ENCODE measurements at places on chromosomes 2 and 18. TPM values are rescaled to one million over a fixed set of nuclear protein-coding genes. Genes with fewer than 3 reads are reported as not detected.

GRCh38 chr2:133498662-133499585, 69.3 kb downstream of the NCKAP5 start:
- DNase-seq: no peak
- H3K27me3 ChIP-seq: no peaks in the 10 kb centered on the region
- no peaks in the 10 kb centered on the region for H3K36me3 ChIP-seq
- H3K4me1 ChIP-seq: no peaks in the 10 kb centered on the region

EGR4 gene
- not detected for total RNA-seq

EPB41L3 gene
- total RNA-seq: 26.8 TPM

NEU4 gene
- total RNA-seq: 0.51 TPM

- DNase-seq: peak; percentile 79
- H3K27me3 ChIP-seq: no peaks in the 10 kb centered on the region
- H3K36me3 ChIP-seq: no peaks in the 10 kb centered on the region
- peaks cover 27% of the 10 kb centered on the region for H3K4me1 ChIP-seq
These were observed 35.2 kb downstream of the FAM178B start for GRCh38 chr2:96951125-96951654.

INO80D gene
- 21.7 TPM for total RNA-seq

GRCh38 chr18:13621886-13622619, 104.3 kb downstream of the FAM210A start:
- H3K4me1 ChIP-seq: no peaks in the 10 kb centered on the region
- no peak overlapping the region for H3K4me3 ChIP-seq
- no peaks in the 10 kb centered on the region for H3K36me3 ChIP-seq
- H3K27me3 ChIP-seq: no peaks in the 10 kb centered on the region
- no peak overlapping the region for H3K27ac ChIP-seq

SERPINB5 gene
- total RNA-seq: not detected

NPAS2 gene
- total RNA-seq: 37.3 TPM

- no peaks in the 10 kb centered on the region for H3K27me3 ChIP-seq
- no peaks in the 10 kb centered on the region for H3K36me3 ChIP-seq
- no peak overlapping the region for H3K27ac ChIP-seq
These were observed 30.2 kb downstream of the CABLES1 start for GRCh38 chr18:23165271-23166068.

CRYGB gene
- total RNA-seq: not detected

DNA sequence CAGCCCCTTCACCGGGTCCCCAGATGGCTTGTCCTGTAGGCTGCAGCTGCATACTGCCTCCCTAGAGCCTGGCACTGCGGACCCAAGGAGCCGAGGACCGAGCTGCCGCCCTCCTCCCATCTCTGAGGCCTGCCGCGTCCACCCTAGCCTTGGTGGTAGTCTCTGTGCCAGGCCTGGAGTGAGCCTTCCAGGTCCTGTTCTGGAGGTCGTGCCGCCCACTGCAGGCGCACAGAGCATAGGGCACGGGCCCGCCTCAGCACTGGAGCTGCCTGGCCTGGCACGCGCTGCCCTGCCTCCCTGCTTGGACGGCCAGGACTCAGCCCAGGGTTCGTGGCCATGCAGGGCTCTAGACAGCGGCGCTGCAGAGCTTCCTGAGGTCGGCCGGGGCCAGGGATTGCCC, 239.5 kb downstream of the DCDC2C start:
- no peak for DNase-seq
- H3K36me3 ChIP-seq: no peaks in the 10 kb centered on the region
- no peaks in the 10 kb centered on the region for H3K4me1 ChIP-seq
- H3K27ac ChIP-seq: no peak overlapping the region
- H3K4me3 ChIP-seq: no peak overlapping the region
- H3K27me3 ChIP-seq: no peaks in the 10 kb centered on the region

DNA sequence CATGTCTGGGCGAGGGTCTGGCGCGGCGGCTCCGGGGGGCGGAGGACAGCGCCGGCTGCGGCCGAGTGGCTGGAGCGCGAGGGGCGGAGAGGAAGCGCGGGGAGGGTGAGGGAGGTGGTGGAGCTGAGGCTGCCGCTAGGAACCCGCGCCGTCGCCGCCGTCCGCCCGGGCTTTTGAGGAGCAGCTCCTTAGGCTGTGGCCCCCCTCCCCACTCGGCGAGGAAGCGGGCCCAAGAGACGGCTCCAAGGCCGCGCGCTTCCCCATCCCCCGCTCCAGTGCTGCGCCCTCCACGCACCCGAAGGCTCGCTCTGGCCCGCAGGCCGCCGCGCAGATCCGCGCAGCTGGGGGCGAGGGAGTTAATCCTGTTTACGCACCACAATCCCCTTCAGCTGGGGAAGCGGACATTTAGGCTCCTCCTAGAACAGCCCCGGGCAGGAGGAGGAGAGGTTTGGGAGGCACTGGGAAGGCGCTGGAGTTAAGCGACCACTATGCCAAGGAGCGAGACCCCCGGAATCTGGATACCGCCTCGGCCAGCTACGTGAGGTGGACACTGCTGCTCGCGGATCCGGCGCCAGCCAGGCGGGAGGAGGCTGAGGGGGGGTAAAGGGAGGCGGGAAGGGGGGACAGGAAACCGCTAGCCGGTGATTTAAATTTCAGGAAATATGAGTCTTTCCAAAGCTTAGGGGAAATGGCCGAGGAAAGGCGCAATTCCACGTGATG, at the start of gene CNRIP1:
Gene CNRIP1, minus strand, starts transcription at position 552 of the 720 bp plus-strand sequence. Its CDS starts 549 bp downstream, at position 3.
- peaks cover 4% of the 10 kb centered on the region for H3K36me3 ChIP-seq
- H3K27ac ChIP-seq: peak within 1 kb of the TSS; percentile 96
- H3K4me1 ChIP-seq: peaks cover 3% of the 10 kb centered on the region
- DNase-seq: peak; percentile 85
- peaks cover 5% of the 10 kb centered on the region for H3K27me3 ChIP-seq

- H3K36me3 ChIP-seq: no peaks in the 10 kb centered on the region
- no peak overlapping the region for H3K27ac ChIP-seq
- H3K27me3 ChIP-seq: no peaks in the 10 kb centered on the region
- H3K4me1 ChIP-seq: no peaks in the 10 kb centered on the region
- H3K4me3 ChIP-seq: no peak overlapping the region
These were observed 658.0 kb upstream of the CDH2 start for GRCh38 chr18:28834889-28835288.

ZSWIM2 gene
- not detected for total RNA-seq

DNA sequence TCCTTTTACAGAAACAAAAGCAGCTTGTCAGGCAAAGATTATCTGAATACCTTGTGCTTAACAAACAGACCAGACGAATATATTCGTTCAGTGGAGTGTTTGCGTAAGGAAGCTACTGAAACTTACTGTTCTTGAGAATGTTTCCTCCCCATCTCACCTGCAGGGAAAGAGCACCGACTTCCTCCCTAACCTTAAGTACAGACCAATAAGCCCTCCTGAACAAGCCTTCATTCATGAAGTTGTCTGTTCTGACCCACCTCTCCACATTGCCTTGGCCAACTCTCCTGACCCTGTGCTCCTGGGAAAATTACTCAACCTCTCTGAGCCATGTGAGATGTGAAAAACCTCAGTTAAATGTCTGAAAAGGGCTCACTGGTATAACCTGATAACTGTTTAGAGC, 35.2 kb downstream of the STK39 start:
- no peaks in the 10 kb centered on the region for H3K27me3 ChIP-seq
- H3K4me3 ChIP-seq: no peak overlapping the region
- H3K4me1 ChIP-seq: peaks cover 11% of the 10 kb centered on the region
- DNase-seq: no peak
- no peaks in the 10 kb centered on the region for H3K36me3 ChIP-seq

ARPC2 gene
- 170 TPM for total RNA-seq

DNA sequence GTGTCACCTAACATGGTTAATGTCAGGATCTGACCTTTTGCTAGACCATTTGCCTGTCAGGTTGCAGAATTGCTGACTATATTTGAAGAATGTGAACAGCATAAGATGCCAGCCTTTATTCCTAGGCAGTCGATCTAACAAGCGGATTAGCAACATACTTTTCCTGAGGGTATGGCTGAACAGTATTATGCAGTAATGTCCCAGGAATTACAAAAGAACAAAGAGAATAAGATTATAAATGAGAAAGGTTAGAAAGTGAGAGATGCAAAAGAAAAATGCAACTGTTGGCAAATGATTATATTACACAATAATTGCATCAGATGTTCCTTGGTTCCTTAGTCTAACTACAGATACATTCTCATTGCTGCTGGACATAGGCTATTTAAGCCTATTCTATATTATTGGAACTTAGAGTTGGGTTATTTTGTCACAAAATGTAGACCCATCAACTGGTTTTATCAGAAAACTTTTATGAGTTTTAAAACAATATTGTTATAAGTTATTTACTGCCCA, 647.1 kb upstream of the CRIM1 start:
- H3K36me3 ChIP-seq: no peaks in the 10 kb centered on the region
- no peaks in the 10 kb centered on the region for H3K4me1 ChIP-seq
- no peak overlapping the region for H3K27ac ChIP-seq
- H3K27me3 ChIP-seq: no peaks in the 10 kb centered on the region

GPC1 gene
- 173 TPM for total RNA-seq

DNA sequence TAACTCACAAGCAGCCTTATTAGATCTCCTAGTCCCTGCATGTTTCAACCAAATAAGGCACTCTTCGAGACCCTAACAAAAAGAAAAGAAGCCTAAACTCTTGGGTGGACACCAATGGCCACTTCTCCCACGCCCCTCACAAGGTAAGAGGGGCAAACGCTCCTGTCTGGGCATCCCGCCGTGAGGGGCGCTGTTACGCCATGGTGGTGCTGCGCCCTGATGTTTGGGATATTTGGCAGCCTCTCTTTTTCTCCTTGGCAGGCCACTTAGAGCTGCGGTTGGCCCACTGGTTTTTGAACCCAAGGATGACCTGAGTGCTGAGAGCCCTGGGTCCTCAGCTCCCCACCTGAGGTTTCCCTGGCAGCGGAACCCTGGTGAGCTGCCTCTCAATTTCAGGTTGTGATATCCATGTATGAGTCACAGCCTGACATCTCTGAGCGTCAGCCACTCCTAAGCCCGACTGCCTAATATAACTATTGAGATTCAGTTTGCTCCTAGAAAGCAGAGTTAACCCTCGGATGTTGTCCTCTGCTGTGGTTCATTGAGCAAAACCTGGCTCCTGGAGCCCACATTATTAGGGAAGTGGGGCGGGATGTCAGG, 103.3 kb downstream of the COL6A3 start:
- H3K27ac ChIP-seq: peak overlapping the region; percentile 92
- H3K4me3 ChIP-seq: no peak overlapping the region
- no peaks in the 10 kb centered on the region for H3K27me3 ChIP-seq
- peaks cover 27% of the 10 kb centered on the region for H3K4me1 ChIP-seq
- H3K36me3 ChIP-seq: no peaks in the 10 kb centered on the region

ANO7 gene
- 0.67 TPM for total RNA-seq

DNA sequence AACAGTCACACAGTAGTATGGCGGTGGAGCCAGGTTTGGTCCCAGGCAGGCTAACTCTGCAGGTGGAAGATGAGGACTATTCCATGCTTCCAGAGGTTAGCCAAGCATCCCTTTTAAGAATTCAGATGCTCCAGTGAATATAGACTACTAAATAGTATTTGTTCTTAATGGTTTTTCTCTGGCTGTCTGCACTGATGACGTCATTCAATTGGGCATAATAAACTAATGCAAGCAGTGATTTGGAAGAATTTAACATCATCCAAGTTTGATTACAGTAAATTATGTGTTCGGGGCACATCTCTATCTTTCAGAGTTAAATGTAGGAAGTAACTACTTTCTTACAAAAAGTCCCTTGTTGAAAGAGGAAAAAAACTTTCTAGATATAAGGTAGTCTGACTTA, 78.8 kb upstream of the RND3 start:
- H3K27me3 ChIP-seq: no peaks in the 10 kb centered on the region
- no peaks in the 10 kb centered on the region for H3K4me1 ChIP-seq
- no peak overlapping the region for H3K4me3 ChIP-seq
- H3K36me3 ChIP-seq: no peaks in the 10 kb centered on the region
- H3K27ac ChIP-seq: no peak overlapping the region
- no peak for DNase-seq

DNA sequence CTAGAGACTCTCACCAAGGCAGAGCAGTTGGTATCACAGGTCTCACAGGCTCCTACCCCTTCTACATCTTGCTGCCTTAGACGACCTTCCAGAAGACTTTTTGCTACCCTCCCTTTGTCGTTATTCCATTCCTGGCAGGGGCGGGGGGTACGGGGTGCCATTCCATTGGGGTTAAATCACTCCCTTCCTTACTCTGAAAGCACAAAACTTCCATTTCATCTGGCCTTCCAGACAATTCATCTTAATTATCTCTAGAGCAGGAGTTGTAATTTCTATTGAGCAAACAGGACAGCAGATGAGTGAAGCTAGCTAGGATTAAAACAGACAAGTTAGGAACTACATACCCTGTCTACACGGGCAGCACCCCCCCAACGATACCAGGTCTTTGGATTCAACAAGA, 276.2 kb upstream of the TANK start:
- no peaks in the 10 kb centered on the region for H3K36me3 ChIP-seq
- no peaks in the 10 kb centered on the region for H3K4me1 ChIP-seq

TRABD2A gene
- 0.87 TPM for total RNA-seq

- H3K36me3 ChIP-seq: no peaks in the 10 kb centered on the region
- H3K27ac ChIP-seq: no peak overlapping the region
These were observed 115.1 kb upstream of the NCK2 start for GRCh38 chr2:105629634-105630033.

IL1R1 gene
- 19.6 TPM for total RNA-seq

DNA sequence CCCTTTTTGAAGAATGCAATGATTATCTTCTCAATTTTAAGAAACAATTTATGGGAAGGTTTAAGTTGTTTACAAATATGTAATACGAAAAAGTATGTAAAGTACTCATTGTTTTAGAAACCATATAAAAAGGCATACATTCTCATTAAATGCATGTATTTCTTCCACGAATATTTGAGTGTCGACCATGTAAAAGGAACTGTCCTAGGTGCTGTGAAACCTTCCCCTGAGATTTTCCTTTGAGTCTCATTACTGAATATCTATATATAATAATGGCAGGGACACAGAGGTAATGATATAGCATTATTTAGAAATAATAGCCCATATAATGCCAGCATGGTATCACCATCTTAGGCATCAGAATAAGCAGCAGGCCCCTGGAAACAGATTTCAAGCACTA, 239.3 kb downstream of the ERBB4 start:
- no peaks in the 10 kb centered on the region for H3K4me1 ChIP-seq
- no peak for DNase-seq
- H3K27me3 ChIP-seq: no peaks in the 10 kb centered on the region
- H3K4me3 ChIP-seq: no peak overlapping the region
- no peak overlapping the region for H3K27ac ChIP-seq

ELOA2 gene
- not detected for total RNA-seq

DNA sequence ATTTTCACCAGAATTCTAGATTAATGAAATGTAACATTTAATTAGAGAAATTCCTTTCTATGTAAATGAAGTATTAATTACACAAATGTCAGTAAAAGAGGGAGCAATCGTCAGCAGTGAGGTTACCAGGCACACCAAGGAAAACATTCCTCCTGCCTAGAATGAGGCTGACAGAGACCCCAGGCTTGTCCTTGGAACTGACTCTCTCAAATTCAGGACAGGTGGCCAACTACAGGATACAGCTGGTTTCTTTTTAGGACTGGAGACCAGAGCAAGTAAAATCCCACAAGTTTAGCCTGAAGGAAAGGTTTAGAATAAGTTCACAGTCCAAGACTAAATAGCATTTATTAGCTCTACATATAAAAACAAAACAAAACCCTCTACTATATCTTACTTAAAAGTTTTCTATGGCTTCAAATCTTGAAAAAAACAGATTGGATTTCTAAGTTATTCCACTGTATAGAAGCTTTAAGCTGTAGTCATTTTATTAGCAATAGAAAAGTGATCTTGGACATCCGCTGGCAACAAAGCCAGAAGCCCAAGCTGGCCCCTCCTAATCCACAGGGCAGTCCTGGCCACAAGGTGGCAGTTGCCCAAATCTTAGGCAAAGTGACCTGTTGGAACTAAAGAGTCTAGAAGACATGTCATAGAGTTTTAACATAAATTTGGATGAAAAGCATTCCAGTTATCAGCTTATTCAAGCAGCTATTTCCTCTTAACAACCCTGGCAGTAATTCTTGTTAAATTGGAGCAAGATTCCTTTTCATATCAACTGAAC, 81.0 kb downstream of the SP3 start:
- no peaks in the 10 kb centered on the region for H3K36me3 ChIP-seq
- DNase-seq: peak; percentile 62
- no peak overlapping the region for H3K4me3 ChIP-seq
- H3K27ac ChIP-seq: no peak overlapping the region

Measured in heart left ventricle (tissue), 16 donors.